Right atrium auricular region (tissue), 2 donors: ENCODE measurements at places on chromosomes 16 and 17. TPM values are rescaled to one million over a fixed set of nuclear protein-coding genes. Genes with fewer than 3 reads are reported as not detected.

The KDM6B gene
- 11.1 TPM for total RNA-seq

The SERPINF2 gene
- total RNA-seq = 1.0 TPM

The CLEC18B gene
- total RNA-seq = not detected

The IL17C gene
- not detected for total RNA-seq

The ASIC2 gene
- total RNA-seq = 0.75 TPM

The TCF25 gene
- total RNA-seq = 91.8 TPM

The PIRT gene
- total RNA-seq = not detected

The KRTAP4-1 gene
- not detected for total RNA-seq
